ENCODE measurements at places on chromosomes 3 and 15.
A peak's percentile ranks its signal among the peaks of the same experiment; 100 is the strongest.

DNA sequence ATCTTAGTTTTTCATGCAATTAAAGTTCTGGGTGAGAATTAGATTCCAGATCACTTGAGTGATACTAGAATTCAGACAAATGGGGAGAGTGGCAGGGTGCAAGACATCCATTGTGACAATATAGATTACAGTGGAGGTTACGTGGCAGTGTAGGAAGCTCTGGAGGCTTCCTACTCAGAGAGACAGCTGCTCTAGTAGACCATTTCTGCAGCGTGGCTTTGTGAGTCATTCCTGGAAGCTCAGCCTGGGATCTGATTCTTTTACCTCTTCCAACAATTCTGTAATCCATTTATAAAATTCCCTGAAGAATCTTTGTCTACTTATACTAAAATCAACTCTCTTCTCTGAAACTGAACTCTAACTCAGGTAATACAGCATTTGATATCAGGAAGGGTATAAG, 90.4 kb upstream of the ASB14 start:
- no peak for DNase-seq

GRCh38 chr3:117746066-117746465, 1036.5 kb downstream of the TUSC7 start:
- DNase-seq, result no peak

DNA sequence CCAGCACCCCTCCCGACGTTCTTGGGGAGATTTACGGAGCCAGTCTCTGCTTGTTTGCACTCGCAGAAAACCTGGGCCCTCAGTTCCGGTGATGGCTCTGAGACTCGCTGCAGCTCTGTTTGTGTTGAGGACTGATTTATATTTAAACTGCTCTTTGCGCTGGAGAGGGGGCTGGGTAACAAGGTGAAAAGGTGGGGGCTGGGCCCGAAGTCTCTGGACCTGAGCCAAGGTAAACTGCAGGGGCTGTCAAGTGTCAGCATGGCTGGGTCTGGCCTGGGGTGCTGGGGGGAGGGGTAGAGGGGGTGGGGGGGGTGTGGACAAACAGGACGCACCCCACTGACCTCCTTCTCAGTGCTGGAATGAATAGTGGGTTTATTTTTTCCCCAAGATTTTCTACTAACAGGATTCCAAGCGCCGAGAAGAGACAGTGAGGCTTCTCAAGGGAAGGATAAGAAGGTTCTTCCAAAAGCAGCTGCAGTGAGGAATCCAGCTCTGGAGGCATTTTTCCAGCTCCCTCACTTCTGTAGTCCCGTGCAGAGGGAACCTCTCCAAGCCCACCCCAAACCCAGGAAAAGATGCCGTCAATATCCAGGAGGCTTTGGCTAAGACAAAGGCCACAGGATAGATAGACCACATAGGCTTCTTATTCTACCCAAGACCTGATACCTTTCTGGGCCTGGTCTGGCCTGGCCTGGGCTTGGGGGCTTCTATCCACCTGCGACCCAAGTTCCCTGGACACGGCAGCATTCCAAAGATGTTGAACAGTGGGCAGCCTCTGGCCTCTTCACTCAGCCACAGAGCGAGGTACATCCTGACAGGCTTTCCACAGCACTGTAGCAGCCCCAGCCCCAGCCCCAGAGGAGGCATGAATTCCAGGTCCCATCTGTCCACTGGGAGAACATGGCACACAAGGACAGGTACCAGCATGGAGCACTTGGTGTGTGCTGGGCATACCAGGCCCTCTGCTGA, 938 bp upstream of the SLCO2A1 start:
- no peak for DNase-seq

DNA sequence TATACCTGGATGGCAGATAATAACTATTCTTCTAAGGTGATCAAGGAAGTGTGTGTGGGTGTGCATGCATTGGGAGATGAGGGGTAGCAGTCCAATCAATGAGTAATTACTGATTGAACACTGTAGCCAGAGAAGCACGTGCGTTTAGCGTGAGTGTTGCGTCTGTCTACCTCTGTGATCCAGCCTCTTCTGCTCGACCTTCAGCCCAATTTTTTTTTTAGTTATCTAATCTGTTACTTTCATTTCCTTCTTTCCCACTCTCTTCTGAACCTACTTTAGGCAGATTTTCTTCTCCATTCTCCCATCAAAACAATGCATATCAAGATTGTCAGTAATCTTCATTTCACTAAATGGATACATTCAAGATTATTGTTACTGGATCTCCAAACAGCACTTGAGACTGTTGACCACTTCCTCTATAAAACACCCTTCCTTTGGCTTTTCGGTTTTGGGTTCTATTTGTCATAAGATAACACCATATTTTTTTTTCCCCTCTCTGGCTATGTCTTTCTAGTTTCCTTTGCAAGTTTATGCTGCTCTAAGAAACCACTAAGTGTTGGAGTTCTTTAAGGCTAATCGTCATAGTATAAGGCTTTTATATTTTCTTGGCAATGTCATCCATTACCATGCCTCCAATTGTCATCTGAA, 41.0 kb downstream of the MCTP2 start:
- peak; percentile 52 for DNase-seq

- DNase-seq, result no peak
These were observed 54.4 kb downstream of the C3orf80 start for GRCh38 chr3:160279657-160280056.
